Right ventricle myocardium superior (tissue), 1 donor: ENCODE measurements at places on chromosomes 7 and 10. TPM values are rescaled to one million over a fixed set of nuclear protein-coding genes. Genes with fewer than 3 reads are reported as not detected.

Gene SFTPA1
- total RNA-seq, result 0.22 TPM

Gene TUBAL3
- 0.11 TPM for total RNA-seq

Gene SRI
- total RNA-seq, result 82.5 TPM

Gene FAM200A
- total RNA-seq, result 6.5 TPM

Gene SRRM3
- 16.3 TPM for total RNA-seq

Gene NPFFR1
- total RNA-seq, result 0.03 TPM

Gene COL26A1
- not detected for total RNA-seq

Gene SPAM1
- not detected for total RNA-seq

Gene AQP1
- 236 TPM for total RNA-seq

Gene AP1S1
- 14.1 TPM for total RNA-seq

Gene IL6
- total RNA-seq, result 1.0 TPM

Gene WNT2
- total RNA-seq, result not detected

Gene GPR15LG
- total RNA-seq, result not detected

Gene SFR1
- 4.9 TPM for total RNA-seq

Gene HOXA10
- not detected for total RNA-seq

Gene MMD2
- not detected for total RNA-seq

Gene TMEM184A
- 0.30 TPM for total RNA-seq

Gene PTN
- total RNA-seq, result 18.8 TPM

Gene HHEX
- total RNA-seq, result 2.6 TPM

Gene TMEM213
- total RNA-seq, result not detected

Gene LIPK
- not detected for total RNA-seq

Gene PTF1A
- total RNA-seq, result not detected

Gene CLCN1
- 0.08 TPM for total RNA-seq

Gene TFR2
- 0.13 TPM for total RNA-seq

Gene WNT8B
- not detected for total RNA-seq

Gene CPN1
- total RNA-seq, result not detected

Gene EPHA1
- 0.08 TPM for total RNA-seq

Gene CCL24
- total RNA-seq, result not detected

Gene AKR1C8
- total RNA-seq, result not detected

Gene ZNF33B
- total RNA-seq, result 14.0 TPM

Gene PITX3
- total RNA-seq, result 3.4 TPM

Gene HOGA1
- total RNA-seq, result 18.7 TPM

Gene ZNF22
- total RNA-seq, result 11.4 TPM
